ENCODE measurements at places on chromosomes 12 and 14.

DNA sequence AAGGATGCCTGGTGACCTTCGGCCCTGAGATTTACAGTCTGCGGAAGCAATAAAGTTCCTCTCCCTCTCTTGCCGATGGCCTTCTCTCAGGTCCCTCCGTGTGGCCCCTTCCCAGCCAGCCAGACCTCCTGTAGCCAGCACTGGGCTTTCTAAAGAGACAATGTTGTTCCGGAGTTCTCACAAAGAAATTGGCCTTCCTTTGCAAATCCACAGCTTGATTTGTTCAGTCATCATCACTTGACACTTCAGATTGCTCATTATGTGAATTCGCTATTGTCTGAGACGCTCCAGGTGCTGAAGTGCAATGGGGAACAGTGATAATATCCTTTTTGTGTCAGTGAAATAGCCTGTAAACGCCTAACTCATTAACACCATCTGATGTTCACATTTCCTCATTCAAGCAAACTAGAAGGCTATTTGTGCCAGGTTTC is 43.7 kb upstream of the GPHB5 start:
- no peak for DNase-seq

- DNase-seq = no peak
Observed at GRCh38 chr12:13275241-13276085, 78.9 kb downstream of the EMP1 start.

- no peak for DNase-seq
Observed at GRCh38 chr12:71685312-71685906, 473 bp upstream of the TMEM19 start.

- no peak for DNase-seq
Observed at GRCh38 chr12:123986374-123986965, 13.5 kb downstream of the ZNF664 start.

DNA sequence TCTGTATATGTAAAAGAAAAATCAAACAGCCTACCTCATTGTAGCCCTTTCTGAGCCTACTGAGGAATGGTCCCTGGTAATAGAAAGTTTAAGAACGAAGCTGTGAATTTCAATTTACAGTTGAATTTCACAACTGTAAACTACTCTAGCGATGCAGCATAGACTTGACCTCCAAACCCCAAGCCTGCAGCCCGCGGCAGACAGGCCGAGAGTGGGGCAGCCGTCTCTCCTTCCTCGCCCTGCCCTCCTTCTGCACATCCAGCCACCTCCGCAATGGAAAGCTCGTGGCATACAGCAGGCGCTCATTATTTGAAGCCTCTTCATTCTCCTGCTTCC is 15.3 kb downstream of the RNASE2 start:
- no peak for DNase-seq

- no peak for DNase-seq
Observed at GRCh38 chr14:54625112-54625511, 58.2 kb downstream of the SAMD4A start.

GRCh38 chr14:104689109-104689880 is at the start of gene INF2:
Gene INF2, plus strand, starts transcription at chr14:104689618. Its CDS starts 11,748 bp downstream, at chr14:104701366.
- DNase-seq = no peak

DNA sequence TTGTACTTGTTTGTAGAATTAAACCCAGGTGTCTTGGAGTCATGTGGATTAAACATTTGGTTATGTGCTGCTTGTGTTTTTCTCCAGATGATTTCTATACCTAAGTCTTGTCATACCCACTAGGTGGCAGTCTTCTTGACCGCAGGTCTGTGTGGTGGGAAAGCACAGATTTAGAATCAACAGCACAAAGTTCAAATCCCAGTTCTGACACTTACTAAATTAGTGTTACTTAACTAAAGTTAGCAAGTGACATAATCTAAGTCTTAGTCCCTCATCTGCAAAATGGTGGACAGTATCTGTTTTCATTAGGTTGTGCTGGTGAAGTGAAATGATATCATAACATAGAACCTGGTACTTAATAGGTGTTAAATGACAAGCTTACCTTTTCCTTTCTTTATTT is 151.0 kb upstream of the ARHGAP5 start:
- DNase-seq = no peak

GRCh38 chr14:20632448-20632830 is 9.1 kb downstream of the OR6S1 start:
- no peak for DNase-seq

DNA sequence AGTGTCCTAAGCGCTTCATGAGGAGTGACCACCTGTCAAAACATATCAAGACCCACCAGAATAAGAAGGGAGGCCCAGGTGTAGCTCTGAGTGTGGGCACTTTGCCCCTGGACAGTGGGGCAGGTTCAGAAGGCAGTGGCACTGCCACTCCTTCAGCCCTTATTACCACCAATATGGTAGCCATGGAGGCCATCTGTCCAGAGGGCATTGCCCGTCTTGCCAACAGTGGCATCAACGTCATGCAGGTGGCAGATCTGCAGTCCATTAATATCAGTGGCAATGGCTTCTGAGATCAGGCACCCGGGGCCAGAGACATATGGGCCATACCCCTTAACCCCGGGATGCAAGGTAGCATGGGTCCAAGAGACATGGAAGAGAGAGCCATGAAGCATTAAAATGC is 12.7 kb upstream of the AMHR2 start:
- no peak for DNase-seq

DNA sequence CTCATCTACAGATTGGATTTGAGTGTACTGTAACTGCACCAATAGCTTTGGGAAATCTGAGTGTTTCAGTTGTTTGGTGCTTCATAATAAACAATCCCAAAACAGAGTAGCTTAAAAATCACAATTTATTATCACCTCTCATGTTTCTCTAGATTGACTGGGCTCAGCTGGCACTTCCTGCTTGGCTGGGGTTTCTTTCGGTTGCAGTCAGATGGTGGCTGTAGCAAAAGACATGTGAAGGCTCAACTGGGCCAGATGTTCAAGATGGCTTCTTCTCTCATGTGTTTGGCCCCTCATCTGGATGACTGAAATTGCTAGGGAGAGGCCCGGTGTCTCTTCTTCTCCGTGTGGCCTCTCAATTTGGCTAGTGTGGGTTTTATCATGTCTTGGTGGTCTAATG is 12.1 kb upstream of the BMP4 start:
- DNase-seq = no peak

GRCh38 chr12:66637699-66638301 is 41.1 kb downstream of the GRIP1 start:
- no peak for DNase-seq

GRCh38 chr14:29030121-29030520 is 263.5 kb downstream of the FOXG1 start:
- DNase-seq = no peak

GRCh38 chr12:116244001-116244400 is 33.5 kb downstream of the MED13L start:
- no peak for DNase-seq

DNA sequence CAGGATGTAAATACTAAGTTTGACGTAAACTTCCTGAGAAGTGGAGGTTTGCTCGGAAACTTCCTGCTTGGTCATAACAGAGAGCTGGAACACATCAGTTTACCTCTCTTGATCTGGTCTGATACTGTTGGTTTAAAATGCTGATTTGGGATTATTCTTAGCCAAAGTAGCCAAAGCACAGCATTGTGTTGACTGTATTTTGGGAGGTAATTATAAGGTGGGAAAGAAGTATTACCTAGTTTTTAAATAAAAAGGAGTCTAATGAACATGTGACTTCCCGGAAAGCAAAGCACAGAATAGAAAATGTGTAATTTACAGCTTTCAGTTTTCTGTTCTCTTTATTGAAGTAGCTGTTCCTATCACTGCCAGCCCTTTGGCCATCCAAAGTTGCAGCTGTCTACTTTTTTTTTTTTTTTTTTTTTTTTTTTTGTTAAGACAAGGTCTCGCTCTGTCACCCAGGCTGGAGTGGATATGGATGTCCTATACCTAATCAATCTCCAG is 52.2 kb upstream of the SRP54 start:
- no peak for DNase-seq

DNA sequence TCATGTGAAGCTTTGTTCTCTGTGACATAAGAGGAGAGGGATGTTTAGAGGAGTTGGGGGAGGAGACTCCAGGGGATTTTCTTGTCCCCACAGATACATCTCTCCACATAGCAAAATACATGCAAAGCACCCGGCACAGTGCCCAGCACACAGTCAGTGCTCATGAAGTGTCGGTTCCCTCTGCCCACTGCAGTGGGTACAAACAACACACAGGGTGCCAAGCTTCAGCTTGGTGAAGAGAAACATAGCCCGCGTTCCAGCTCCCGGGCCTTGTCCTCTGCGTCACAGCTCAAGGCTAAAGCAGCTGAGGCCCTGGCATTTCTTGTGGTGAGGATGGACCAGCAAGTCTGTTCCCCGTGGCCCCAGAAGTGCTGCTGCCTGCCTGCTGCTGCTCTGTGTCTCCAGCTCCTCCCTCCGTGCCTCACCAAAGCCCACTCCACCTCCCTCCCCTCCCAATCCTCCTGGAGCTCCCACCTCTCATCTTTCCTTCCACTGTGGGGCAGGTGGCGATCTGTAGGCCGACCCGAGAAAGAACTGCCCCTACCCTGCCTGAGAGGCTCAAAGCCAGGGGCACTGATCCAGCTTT is 57.0 kb upstream of the FKBP4 start:
- no peak for DNase-seq

- DNase-seq = no peak
Observed at GRCh38 chr14:89315493-89316470, 101.3 kb downstream of the FOXN3 start.

GRCh38 chr14:95998656-95999055 is 40.5 kb upstream of the C14orf132 start:
- no peak for DNase-seq

GRCh38 chr14:54194501-54194900 is 202.3 kb upstream of the CDKN3 start:
- no peak for DNase-seq

- peak; percentile 6 for DNase-seq
Observed at GRCh38 chr12:7188562-7189397, 706 bp upstream of the PEX5 start.

DNA sequence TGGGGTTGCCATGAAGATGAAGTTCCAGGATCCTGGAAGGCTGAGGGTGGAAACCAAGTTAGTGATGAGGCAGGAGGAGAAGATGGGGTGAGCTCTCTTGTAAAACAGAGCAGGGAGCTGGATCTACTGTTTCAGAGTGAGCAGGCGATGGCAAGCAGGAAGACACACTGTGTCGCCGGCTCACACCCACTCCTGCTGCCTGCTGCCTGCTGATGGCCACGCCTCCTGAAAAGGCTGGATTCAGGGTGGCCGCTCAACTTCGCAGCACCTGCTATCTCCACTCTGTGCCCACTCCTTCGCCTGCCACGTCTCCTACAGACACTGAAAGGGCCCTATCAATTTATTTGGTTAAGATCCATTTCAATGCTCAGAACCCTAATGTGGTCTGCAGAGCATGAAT is 96.1 kb downstream of the RBM19 start:
- no peak for DNase-seq

GRCh38 chr14:51862176-51862796 is 1.9 kb downstream of the GNG2 start:
- DNase-seq = no peak

- no peak for DNase-seq
Observed at GRCh38 chr14:93105362-93105761, 10.4 kb downstream of the ITPK1 start.

DNA sequence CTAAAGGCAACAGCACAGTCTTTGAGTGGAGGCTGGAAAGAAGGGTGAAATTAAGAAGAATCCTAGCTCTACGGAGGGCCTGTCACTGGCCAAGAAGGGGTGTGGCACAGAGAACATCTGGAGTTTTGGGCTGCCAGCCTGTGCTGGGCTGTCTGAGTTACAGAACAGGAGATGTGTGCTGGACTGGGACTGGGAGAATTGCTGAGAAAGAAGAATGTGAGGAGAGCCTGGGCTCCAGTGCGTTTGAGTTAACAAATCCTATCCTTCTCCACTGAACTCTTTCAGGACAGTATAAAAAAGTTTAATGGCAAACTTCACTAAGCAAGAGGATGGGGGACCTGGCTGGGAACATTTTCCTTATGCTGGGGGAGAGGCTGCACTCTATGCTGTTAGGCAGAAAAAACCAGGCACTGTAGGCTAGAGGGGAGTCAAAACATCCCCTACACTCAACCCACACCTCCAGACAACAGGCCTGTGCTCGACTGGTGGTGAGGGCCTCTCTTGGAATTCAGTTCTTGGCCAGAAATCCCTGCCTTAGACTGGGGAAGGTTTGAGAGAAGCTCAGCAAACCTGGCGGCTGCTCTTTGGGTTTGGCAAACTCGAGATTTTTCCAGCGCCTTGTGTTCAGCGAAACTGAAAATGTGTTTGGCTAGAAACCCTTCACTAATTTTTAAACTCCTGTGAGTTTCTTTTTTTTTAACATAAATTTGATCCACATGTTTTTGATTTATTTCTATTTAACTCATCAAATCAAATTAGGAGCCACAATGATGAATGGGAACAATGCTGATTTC is 217.3 kb downstream of the MON2 start:
- DNase-seq = no peak

- no peak for DNase-seq
Observed at GRCh38 chr14:97791906-97792305, 994.7 kb downstream of the VRK1 start.

DNA sequence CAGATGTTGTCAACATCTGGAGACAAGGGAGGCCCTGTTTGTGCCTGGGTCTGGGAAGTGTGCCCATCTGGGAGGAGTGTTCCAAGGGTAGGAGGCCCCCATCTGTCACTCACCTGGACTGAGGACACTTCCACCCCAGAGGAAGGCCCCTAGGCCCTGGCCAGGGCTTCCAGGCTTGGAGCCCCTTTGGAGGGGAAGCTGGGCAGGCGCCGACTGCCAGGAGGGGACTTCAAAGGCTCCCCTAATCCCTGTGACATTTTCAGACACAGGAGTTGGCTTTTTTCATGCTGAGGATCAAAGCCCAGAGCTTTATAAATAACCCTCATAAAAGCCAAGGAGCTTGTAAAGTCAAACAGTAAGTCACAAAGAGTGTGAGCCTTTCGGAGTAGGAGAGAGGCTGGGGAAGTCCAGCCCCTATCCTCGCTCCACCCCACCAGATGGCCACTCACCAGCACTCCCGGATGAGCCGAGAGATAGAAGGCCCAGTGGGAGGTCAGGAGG is 17.6 kb upstream of the FAM222A start:
- DNase-seq = no peak

- no peak for DNase-seq
Observed at GRCh38 chr12:46219877-46220655, 48.8 kb downstream of the SLC38A1 start.

DNA sequence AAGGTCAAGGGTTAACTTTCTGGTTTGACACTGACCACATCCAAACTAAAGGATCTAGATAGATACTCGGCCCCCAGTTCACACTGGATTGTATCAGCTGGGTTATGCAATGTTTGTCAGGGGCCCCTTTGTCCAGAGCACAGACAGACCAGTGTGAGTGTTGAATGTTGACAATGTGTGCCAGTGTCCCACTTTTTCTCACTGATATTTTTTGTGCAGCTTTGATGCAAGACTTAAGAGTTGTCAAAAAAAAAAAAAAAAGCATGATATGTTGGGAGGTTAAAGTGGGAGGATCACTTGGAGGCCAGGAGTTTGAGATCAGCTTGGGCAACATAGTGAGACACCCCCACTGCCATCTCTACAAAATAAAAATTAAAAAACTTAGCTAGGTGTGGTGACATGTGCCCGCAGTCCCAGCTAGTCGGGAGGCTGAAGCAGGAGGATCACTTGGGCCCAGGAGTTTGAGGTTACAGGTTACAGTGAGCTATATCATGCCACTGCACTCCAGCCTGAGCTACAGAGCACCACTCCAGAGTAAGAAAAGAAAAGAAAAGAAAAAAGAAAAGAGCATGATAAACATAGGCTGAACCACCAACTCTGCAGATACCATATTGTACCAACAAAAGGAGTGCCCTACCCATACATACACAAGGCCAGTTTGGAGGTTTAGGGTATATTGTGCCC is 97.5 kb downstream of the LGR5 start:
- DNase-seq = no peak
